ENCODE measurements at places on chromosomes 7 and 10.

GRCh38 chr7:85023066-85023712, 163.7 kb downstream of the SEMA3D start:
- DNase-seq, result peak; percentile 9

DNA sequence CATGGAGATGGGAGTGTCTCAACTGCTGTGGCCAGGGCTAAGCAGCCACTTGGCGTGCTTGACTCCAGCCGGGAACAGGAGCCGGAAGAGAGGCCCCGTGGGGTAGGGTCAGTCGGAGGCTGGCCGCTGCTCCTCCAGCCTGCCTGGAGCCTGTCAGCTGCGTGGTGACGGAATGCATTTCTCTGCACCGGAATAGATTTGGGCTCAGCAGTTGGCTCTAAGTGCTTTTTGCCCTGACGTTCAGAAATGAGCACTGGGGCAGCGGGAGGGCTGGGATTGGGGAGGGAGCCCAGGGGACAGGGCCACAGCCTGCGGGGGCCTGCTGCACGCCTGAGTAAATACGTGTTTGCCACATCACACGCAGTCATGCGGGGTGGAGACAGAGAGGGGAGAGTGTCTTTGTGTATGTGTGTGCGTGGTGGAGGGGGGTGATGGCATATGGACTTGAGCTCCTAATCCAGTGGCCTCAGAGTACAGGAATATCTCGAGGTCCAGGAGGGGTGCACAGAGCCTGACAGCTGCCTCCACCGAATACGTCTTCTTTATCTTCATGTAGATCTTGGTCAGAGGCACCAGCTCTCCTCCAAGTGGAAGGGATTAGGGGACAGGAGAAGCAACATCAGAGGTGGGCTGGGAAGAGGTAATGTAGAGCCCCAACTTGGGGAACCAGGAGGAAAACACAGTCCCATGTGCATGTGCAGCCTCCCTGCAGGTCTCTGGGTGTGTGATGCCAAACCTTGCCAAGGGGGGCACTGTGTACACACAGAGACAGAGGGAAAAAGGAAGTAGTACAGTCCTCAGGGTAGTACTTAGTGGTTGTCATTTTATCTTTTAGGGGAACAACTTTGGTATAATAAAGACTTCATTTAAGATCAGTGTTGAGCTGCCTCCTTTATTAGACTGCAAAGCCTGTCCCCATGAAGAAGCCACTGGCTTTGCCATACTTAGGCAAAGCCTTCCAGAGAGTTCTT, 151.4 kb downstream of the CDH23 start:
- DNase-seq, result no peak

- DNase-seq, result no peak
Measured at GRCh38 chr7:23700046-23700445, 10.0 kb upstream of the STK31 start.

- no peak for DNase-seq
Measured at GRCh38 chr10:15200626-15201025, 32.1 kb upstream of the NMT2 start.

DNA sequence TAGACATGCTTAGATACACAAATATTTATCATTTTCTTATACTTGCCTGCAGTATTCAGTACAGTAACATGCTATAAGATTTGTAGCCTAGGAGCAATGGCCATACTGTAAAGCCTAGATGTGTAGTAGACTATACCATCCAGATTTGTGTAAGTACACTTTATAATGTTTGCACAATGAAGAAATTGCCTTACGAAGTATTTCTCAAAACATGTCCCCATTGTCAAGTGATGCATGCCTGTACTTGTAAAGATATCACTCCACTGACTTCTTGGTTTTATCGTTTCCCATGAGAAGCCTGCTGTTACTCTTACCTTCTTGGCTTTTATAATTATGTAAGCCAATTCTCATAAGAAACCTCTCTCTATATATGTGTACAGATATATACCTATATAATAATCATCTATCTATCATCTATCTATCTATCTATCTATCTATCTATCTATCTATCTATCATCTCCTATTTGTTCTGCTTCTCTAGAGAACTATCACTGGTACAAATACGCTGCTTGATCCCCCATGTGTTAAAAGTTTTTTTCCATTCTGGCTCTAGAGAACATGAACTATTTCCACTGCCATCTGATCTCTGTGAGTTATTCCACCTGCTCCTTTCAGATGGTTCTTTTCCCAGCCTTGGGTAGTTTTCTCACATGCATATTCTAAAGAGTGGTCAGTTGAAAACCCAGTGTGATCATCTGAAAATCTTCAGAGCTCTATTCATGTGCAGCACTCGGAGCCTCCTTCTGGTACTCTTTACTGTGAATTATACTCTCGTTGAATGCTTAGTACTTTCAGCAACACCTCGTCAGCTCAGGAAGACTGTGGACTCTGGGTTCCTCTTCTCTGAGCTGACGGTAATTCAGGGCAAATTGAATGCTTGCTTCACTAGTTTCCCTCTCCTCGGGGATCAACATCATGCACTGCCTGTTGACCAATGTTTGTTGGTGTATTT, 14.5 kb upstream of the VCL start:
- no peak for DNase-seq

- no peak for DNase-seq
Measured at GRCh38 chr10:79273604-79274003, 73.7 kb upstream of the PPIF start.

DNA sequence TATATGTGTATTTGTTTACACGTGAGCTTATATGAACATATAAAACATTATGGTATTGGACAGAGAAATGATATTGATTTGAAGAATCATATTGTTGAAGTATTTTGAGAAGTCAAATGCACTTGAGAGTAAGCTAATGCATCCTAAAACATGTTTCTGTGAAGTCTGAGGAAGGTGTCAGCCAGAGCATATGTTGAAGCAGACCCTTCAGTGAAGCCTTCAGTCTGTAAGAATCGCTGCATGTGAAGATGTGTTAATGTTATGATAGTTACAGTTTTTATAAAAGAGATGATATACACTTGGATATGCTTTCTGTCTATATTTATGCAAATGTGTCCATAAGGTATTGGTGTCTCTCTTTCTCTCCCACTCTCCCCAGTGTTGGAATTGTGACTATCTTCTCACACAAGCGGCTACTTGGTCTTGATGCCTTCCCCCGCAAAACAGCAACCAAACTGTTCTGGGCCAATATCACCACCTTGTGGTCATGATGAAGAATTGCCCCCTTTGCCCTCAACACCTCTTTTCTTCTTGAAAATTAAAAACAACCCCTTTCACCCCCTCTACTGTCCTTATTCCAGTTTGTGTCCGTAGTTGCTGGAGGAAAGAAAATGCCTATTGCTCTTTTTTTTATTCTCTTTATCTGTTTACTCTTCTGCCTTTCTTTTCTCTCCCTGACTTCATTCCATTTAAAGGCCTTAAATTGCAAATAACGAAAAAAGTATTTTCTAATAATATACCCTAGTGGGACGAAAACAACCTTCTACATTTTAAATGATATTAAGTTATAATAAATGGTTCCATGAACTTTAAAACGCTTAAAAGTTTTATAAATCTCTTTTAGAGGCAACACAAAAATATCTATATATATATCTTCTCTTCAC, 64.9 kb downstream of the IKZF1 start:
- peak; percentile 79 for DNase-seq

- peak; percentile 56 for DNase-seq
Measured at GRCh38 chr10:110498982-110499795, 1.5 kb downstream of the DUSP5 start.

GRCh38 chr10:27658788-27659187, 86.8 kb downstream of the MKX start:
- no peak for DNase-seq

- no peak for DNase-seq
Measured at GRCh38 chr10:3178042-3178441, 5.5 kb upstream of the PITRM1 start.

DNA sequence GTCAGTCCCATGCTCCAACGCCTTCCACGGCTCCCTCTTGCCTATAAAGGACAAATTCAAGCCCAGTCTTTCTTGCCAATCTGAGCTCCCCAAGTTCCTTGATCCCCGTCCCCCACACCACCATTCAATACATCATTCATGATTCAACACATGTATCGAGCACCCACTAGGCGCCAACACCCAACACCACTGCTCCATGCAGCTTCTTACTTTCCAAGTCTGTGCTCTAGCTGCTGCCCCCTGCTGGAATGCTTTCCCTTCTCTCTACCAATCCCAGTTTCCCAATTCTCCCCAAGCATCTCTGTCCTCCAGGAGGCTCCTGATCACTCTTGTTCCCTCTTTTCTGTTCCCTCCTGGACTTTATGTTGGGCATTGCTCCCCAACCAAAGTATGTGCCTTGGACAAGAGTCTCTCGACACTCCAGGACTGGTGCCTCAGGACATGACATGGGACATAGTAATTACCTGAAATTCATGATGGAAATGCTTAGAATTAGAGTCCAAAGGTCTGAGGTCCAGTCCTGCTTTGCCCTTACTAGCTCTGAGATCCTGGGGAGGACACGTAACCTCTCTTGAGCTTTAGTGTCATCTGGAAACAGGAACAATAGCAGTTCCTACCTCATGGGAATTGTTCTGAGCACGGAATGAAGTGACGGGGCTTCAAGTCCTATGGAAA, 172.7 kb downstream of the NEURL1 start:
- no peak for DNase-seq

DNA sequence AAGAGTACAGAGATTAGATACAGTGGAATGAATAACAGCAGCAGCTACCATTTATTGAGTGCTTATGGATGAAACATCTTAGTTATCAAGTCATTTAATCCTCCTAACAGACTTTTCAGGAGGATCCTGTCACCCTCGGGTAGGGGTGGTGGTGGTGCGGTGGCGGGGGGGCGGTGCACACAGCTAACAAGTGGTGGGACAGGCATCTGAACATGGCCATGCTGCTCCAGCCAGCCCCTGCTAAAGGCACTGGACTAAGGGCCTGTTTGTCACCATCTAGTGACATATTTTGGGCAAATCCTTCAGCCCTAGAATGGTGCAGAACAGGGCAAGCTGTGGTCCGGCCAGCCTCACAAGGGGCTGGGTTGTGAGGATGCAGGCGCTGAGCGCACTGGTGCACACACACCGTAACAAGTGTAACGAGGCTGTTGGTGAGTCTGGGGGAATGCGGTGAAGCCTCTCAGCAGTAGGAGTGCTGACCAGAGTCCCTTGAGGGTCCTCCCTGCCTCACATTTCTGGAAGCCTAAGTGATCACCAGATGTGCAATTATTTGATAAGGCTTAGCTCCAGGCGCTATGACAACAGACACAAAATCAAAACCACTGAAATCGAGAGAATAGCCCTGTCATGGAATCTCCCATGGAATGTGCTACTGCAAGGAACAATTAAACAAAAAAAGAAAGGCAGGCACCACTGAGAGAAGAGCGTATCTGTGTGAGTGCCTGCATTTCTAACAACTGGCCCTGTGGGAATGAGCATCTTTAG, 102.2 kb downstream of the RNF216 start:
- no peak for DNase-seq

GRCh38 chr10:95466436-95466835, 94.7 kb downstream of the SORBS1 start:
- no peak for DNase-seq

GRCh38 chr10:53638006-53638405, 865.4 kb upstream of the MBL2 start:
- no peak for DNase-seq

GRCh38 chr10:2225609-2226008, 488.3 kb upstream of the ADARB2 start:
- DNase-seq, result no peak

- peak; percentile 60 for DNase-seq
Measured at GRCh38 chr10:47047577-47048525, 136.6 kb downstream of the PTPN20 start.

GRCh38 chr10:89029785-89030437, 39.3 kb downstream of the FAS start:
- DNase-seq, result peak; percentile 48

All from CD4-positive, alpha-beta memory T cell (primary cell).